ENCODE measurements at places on chromosomes 7 and 10.

GRCh38 chr10:119817991-119818888 is 54.4 kb downstream of the MCMBP start:
- no peak for DNase-seq

DNA sequence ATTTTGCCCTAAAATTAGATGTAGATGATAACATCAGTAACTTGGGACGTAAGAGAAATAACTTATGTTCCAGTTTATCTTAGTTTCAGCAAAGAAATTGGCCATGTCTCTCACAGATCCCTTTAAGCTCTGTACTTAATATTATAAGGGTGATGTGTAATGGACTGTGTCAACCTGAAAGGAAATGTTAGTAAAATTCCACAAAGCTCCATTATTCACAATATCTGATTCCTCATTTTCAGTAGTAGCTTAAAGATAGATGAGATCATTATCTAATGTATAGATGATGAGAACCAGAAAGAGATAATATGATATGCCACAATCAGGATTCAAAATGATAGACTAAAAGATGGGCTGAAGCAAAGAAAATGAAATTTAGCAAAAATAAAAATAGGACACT is 316.8 kb upstream of the CHRM2 start:
- no peak for DNase-seq

- DNase-seq: no peak
These were observed 1.9 kb upstream of the FRAT2 start for GRCh38 chr10:97336446-97336845.

DNA sequence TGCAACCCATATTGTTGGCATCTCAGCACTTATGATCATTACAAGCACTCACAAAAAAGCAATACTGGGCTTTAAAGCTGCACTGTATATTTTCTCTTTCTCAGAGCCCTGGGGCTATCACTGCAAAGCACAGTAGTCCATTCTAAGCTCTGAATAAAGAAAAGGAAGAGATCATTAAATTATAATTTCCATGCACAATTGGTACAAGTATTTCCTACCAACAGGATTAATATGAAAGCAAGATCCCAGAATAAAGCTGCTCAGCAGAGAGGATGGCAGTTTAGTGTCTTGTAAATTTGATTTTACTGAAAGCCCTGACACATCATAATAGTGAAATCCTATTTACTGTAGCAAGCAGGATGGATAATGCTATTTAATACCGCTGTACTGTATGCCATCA is 205.3 kb downstream of the CHCHD3 start:
- DNase-seq: no peak

GRCh38 chr7:123215350-123215749 is 15.6 kb upstream of the SLC13A1 start:
- no peak for DNase-seq

- DNase-seq: no peak
These were observed 67.2 kb downstream of the CCSER2 start for GRCh38 chr10:84395581-84395980.

DNA sequence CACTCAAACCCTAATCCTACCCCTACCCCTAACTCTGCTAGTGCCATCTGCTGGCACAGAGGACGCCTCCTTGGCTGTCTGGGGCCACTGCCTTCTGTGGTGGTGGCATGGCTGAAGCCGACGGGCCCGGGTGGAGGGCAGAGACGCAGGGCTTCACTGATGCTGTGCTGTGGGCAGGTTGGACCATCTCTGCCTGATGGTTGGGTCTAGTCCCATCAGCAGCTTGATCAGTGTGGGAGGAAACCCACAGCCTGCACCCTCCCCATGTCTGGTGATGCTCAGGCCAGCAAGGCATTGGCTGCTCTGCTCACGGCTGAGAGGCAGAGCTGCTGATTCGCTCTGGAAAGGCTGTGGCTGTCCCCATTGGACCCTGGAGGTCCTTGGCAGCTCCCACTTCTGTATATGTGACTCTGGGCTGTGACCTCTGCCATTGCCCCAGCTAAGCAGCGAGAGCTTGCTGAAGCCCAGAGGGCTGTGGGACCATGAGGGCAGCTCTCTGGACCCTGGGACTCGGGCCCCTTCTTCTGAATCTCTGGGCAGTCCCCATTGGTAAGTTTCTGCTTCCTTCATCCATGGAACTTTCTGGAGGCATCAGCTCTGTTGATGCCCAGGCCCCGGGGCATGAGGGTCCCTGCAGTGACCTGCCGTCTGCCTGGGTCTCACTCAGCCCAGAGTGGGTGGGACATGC is at the start of gene SCART1:
TSS of gene SCART1 (plus strand) at position 430 of the 688 bp plus-strand sequence. CDS start at position 483, 53 bp downstream.
- DNase-seq: no peak

DNA sequence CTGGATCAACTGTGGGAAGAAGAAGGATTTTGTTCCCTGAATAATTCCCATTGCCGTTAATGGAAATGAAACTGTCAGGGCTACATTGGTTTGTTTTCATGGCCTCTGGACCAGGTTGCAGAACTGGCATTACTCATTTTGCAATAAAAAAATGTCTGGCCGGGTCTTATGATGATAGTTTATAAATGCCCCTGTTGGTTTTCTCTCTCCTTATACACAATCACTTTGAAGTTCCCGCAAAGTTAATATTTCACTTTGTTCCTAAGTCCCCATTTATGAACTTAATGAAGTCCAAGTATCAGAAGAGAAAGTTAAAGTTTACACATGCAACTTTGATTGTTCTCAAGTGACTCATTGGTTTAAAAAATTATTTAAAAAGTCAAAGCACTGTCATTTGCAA is 150.7 kb upstream of the PRR15 start:
- no peak for DNase-seq

DNA sequence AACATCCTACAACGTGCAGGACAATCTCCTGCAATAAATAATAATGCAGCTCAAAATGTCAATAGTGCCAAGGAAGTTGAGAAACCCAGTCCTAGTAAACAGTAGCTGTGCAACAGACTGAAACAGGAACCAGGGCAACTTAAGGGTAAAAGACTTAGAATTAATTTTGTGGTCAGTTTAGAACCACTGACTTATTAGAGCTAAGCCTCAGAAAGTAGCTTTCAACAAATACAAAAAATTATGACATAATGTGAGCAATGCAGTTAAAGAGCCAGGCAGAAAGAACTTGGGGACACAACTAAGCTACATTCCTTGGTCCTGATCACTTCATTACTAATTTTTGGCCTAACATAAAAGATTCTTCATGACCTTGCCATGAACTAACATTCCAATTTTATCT is 195.4 kb downstream of the MACC1 start:
- no peak for DNase-seq

- DNase-seq: no peak
These were observed 50.4 kb downstream of the UNC5B start for GRCh38 chr10:71262817-71263216.

GRCh38 chr7:71132377-71133231 is 660 bp downstream of the GALNT17 start:
- DNase-seq: no peak

DNA sequence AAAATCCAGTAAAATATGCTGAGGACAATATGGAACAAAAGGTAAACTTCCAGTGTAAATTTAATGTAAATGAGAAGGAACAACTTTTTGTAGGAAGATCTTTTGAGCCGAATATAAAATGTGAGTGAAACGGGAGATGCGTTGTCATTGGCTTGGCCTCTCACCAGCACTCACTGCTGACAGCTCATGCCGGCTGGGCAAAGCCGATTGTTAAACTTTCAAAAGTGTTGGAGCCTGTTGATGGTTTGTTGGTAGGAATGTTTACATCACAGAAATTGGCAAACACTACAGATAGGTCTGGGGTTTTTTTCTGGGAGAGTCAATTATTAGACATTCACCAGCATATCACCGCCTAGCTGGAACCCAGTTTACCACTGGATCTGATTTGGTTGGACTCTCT is 6.1 kb downstream of the PSTK start:
- DNase-seq: no peak

DNA sequence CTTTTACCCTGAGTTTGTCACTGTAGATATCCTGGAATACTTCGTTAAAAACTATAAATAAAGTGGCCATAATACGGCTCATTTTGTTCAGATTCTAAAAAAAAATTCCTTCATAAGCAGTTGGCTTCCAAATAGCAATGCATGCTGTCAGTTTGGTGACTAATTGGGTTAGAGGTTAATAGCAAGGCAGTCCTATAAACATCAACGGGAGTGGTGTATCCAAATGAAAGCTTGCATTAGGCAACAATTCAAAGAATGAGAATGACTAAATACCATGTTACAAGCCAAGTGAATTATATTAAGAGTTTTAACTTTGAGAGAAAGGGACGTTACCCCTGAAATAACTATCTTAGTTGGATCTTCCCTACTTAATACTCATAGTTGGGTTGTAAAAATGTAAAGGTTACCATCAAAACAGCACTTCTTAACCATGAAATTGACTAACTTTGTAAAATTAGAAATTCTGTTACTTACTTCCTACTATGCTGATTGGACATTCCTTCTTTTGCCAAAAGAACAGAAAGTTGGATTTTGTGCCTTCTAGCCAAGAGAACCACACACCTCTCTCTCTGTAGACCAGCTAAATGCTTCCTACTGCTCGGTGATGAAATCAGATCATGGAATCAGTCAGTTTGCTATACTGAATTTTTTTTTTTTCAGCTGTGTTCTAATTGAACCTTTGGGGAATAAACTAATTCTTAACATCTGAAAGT is 98.0 kb downstream of the KAT6B start:
- DNase-seq: no peak

DNA sequence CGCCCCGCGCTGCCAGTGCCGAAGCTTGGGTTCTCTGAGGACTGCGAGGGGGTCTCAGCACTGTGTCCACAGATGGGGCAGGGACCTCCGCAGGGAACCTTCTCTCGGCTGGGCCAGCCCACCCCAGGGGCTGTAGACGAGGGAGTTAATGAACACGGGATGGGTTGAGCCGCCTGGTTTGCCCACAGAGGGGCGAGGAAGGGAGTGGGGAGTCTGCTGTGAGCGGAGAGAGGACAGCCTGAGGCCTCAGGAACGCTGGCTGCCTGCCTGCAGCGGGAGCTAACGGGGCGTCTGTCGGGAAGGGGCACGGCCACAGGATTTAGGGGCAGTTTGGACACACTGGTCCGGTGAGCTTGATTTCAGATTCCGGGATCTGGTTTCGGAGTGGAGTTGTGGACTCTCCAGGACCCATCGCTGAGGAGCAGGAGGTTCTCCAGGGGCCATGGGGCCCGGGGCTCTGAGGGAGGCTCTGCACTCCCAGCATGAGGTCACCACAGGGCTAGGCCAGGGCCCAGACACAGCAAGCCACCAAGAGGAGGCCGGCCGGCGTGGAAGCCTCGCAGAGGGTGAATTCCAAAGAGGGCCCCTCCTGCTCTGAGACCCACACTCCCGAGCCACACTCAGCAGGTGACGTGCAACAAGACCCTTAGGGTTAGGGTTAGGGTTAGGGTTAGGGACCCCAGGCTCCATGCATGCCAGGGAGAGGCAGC is 19.0 kb upstream of the FAM20C start:
- no peak for DNase-seq

GRCh38 chr10:76401006-76401405 is 969.6 kb downstream of the LRMDA start:
- DNase-seq: no peak

DNA sequence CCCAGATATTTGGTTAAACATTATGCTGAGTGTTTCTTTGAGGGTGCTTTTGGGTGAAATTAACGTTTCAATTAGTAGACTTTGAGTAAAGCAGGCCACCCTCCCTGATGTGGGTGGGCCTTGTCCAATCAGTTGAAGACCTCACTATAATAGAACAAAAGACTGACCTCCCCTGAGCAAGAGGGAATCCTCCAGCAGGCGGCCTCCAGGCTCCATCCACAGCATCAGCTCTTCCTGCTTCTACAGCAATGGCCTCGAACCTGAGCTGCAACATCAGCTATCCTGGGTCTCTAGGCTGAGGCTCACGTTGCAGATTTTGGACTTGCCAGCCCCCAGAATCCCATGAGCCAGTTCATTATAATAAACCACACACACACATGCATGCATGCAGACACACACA is 104.2 kb downstream of the PFKFB3 start:
- no peak for DNase-seq

DNA sequence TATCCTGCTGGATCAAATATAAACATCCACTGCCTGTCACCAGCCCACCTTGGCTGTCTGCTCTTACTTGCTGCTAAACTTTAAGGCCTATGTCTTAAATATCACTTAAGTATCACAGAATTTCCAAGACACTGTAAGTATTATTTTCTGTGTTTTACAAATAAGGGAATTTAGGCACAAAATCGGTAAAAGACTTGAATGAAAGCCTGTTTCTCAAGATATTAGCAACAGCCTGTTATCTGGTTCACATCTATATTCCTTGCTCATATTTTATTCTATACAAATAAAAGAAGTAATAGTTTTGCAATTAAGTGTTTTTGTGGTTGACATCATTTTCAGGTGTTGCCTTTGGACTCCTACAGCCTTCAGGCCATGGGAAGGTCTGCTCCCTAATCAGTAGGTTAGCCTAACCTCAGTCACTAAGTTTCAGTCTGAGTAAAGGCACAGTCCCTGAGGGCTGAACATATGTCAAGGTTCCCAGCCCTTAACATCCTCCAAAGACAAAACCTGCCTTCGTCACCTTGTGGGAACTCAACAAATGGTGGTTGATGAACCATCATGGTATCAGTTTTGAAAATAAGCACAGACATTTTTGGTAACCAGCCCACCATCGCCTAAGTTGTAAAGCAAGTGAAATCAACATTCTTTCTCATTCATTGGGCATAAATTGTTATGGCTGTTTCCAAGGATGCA is 127.1 kb downstream of the CREB5 start:
- DNase-seq: no peak

- no peak for DNase-seq
These were observed 219.0 kb downstream of the ADRA2A start for GRCh38 chr10:111295788-111296187.

- no peak for DNase-seq
These were observed 724 bp downstream of the CFAP46 start for GRCh38 chr10:132941640-132942051.

DNA sequence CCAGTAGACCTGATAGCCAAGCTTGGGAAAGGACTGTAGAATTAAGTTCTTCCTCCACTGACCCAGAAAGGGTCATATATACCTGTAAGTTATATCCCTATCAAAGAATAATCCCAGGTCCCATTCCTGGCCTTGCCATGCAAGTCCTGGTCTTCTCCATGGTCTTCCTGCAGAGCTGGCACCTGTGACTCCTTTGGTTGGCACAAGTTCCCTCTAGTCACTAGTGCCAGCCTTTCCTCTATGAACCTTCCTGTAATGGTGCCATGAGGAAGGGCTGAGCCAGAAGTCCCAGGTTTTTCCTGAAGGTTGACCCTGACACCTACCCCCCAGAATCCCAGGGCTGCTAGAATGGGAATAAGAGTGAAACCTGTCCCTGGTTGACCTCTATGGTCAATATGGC is 54.1 kb upstream of the UNC5B start:
- DNase-seq: no peak

GRCh38 chr7:21137640-21138039 is 290.2 kb upstream of the SP4 start:
- no peak for DNase-seq

- DNase-seq: no peak
These were observed 474.9 kb downstream of the PTPRN2 start for GRCh38 chr7:158112571-158113320.

DNA sequence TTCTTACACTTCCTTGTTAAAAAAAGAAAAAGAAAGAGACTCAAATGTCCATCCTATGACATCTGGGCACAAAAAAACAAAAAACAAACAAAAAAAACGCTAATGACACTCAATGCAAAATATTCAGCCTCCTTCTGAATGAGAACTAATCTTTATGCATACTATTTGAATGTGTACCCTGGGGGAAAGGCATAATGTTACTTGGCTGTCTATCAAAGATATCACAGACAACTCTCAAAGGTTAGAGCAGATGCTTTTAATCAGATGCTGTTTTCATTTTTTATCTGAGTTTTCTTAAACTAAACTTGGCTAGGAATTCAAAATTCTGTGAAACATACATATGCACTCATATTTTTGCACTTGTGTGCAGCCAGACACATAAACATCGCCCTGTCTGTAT is 745.8 kb downstream of the CNTNAP2 start:
- DNase-seq: no peak

- no peak for DNase-seq
These were observed 121.1 kb downstream of the INPP5A start for GRCh38 chr10:132658546-132659205.
